ENCODE measurements at places on chromosomes 4 and X.
A peak's percentile ranks its signal among the peaks of the same experiment; 100 is the strongest.

DNA sequence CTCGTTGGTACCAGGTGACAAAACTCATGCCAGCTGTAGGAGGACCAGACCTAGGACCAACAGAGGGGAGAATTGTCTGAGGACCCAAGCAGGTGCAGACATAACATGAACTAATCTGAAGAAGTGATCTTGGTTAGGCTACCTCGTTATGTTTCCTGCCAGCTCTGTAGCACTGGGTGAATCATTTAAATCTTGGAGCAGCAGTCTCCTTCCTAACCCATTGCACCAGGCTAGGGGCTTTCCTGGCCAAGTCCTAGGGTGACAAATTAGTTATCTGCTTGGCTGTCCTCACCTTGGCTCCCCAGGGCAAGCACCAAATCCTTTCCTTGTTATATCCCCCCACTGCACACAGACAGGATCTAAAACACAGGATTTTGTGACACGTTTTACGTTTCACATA lies 87.8 kb downstream of the WWC2 start:
- DNase-seq: no peak

DNA sequence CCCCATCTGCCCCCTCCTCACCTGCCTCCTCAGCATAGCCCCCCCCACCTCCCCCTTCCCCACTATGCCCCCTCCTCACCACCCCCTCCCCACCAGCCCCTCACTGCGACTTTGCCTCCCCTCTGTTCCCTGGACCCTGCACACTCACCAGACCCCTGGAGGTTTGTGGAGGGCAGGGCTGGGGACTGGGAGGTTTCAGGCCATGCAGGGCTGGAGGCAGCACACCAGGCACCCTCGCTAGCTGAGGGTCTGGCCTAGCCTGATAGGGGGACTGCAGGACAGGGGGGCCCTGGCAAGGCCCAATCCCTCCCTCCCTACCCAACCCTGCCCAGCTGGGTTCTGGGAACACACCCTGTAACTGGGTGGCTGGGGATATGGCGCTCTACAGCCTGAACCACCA lies 28.0 kb downstream of the TACC3 start:
- no peak for DNase-seq

DNA sequence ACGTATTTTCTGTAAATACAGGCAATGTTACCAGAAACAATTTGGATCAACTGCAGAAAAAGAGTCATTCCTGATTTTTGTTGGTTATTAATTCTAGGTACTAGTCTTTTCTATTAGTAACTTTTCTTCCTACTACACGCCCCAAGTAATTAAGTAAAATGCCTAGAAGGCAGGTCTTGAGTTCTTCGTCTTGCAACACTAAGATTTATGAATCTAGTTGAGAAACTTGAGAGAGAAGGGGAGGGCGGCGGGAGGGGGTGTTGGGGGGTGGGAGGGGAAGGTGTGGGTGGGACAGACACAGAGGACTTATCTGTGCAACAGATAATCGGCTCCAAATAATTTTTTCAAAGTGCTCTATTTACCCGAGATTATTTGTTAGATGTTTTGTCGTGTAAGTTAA lies 3.0 kb downstream of the RAP2C start:
- no peak for DNase-seq

- no peak for DNase-seq
Observed at GRCh38 chrX:20378233-20378920, 111.7 kb upstream of the RPS6KA3 start.

GRCh38 chrX:132480581-132481203 lies 8.1 kb downstream of the MBNL3 start:
- peak; percentile 62 for DNase-seq

DNA sequence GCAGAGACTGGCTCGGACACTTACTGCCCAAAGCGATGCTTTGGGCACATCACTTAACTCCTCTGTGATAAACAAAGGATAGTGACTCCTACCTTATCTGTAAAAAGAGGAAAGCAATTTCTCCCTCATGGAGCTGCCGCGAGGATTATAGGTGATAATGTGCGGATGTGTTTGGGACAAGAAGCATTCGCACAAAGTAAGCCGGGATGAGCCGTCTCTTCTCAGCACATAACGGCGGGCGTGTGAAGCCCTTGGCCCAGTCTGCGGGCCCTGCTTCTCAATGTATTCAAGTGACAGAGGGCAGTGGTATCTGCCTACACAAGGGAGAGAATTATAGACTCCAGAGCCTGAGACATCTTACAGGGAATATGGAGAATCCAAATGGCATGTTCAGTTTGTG lies 550.3 kb upstream of the CPEB2 start:
- DNase-seq: no peak

DNA sequence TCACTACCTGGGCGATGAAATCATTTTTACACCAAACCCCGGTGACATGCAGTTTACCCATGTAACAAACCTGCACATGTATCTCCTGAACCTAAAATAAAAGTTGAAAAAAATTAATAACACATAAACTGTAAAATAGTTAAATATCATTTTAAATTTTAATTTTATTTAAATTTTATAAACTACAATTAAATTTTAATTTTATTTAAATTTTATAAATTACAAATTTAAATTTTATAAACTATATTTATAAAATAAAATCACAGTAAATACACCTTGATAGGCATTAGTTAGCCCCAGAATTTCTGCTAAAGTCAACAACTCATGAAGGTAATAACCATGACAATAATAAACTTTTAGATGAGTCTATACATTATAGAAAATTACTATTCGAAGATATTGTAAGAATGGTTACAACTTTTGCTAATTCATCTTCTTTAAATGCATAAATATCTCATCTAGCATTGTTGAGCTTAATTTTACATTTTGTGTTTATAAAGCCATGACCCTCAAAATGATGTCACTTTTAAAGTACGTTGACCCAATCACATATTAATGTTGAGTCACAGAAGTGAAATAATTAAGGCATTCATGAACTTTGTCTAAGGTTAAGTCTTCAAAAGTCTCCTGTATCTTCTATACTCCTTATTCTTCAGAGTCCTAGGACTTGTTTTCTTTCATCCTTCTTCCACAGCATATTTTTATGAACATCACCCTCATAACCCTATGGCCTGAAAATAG lies 755.8 kb upstream of the LCORL start:
- no peak for DNase-seq

DNA sequence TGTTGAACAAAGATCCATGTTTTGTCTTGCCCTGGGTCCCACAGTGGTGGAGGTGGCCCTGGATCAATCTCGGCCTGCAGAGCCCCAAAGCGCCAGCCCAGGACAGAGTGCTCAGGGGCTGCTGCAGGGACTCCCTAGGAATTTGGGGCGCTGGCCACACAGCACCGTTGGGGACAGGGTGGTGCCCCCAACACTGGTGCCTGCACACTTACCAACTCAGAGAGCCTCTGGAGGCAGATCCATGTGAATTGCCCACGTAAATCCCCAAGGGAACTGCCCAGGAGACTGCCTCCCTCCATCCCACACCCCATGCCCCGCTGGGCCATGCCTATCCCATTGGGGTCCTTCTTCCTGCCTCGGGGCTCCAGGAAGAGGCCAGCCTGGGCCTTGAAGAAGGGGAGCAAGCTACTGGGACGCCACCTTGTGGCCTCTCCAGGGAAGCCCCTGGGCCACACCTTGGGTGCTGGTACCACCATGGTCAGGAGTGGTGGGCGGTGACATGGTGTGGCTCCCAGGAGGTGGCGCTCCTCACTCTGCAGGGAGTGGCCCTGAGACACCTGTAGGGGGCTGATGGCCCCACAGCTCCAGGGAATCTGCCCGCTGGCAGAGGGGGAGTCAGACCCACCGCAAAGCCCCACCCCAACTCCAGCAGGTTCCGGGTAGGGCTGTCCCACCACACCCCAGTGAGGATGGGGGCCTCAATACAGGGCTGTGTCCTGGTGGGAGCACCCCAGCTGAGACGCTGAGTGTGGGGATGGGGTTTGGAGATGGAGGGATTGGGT lies 22.8 kb downstream of the CFAP99 start:
- DNase-seq: no peak

- DNase-seq: no peak
Observed at GRCh38 chr4:147733716-147734344, 1.9 kb downstream of the ARHGAP10 start.

DNA sequence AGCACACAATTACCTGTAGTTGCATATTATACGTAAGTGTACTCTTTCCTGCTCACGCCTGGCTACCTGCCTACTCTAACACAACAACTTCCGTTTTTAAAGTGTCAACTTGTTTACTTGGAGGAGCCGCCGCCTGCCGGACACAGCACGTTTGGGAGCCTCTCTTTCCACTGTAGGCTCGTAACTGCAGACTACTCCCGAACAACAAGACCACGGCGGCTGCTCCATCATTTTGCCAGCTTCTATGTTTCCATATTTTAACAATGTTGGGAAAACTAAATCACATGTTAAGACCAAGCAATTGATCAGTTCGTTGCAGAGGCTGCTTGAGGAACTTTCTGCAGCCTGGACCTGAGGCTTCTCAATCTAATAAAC lies 841 bp downstream of the MTNR1A start:
- DNase-seq: no peak

- no peak for DNase-seq
Observed at GRCh38 chr4:110034026-110034393, 121.3 kb downstream of the EGF start.

GRCh38 chr4:150039274-150040127 lies 38.7 kb upstream of the DCLK2 start:
- DNase-seq: no peak

DNA sequence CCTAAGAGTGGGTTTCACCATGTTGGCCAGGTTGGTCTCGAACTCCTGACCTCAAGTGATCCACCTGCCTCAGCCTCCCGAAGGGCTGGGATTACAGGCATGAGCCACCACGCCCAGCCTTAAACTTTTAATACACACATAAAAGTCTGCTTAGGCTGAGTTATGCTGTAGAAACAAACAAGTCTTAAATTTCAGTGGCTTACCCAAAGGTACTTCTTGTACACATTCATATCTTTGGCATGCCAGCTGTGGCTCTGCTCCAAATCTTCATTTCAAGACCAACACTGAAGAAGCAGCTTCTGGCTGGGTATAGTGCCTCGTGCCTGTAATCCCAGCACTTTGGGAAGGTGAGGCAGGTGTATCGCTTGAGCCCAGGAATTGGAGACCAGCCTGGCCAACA lies 80.3 kb downstream of the PPEF2 start:
- DNase-seq: peak; percentile 17
